ENCODE measurements at places on chromosomes 6 and 20.

DNA sequence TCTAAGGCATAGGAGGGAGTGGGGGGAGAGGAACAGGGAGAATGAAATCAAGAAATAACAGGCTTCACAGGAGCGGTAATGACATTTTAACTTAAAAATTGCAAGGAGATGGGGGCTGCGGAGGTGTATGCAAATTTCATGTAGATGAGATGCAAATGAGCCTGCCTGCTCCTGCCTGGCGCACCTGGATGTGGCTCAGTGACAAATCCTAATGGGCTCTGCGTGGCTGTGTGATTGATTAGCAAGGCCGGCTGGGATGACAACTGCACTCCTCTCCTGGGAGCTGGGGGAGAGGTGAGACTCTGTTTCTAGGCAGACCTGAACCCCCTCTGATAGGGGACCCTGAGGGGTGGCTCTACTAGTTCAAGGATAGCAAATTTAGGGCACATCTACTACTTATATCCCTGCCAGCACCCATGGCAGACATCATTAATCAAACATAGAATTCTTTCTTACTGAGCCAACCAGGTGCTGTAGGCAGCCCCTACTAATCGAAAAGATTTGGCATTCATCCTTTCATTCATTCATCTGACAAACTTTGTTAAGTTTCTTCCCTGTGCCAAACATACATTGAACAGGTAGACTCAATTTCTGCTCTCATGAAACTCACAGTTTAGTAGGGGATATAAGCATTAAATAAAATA lies 38.4 kb upstream of the TGM2 start:
- DNase-seq = no peak

GRCh38 chr6:27040244-27041042 lies 207.1 kb upstream of the PRSS16 start:
- no peak for DNase-seq

DNA sequence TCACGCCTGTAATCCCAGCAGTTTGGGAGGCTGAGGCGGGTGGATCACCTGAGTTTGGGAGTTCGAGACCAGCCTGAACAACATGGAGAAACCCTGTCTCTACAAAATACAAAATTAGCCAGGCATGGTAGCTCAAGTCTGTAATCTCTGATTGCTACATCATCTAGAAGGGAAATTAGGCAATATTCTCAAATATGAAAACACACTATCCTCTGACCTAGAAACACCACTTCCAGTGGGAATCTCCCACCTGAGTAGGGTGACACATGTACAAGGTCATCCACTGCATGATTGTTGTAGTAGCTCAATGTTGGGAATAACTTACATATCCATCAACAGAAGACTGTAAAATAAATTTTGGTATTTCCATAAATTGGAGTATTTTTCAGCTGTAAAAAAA lies 19.1 kb upstream of the SIRPD start:
- no peak for DNase-seq

DNA sequence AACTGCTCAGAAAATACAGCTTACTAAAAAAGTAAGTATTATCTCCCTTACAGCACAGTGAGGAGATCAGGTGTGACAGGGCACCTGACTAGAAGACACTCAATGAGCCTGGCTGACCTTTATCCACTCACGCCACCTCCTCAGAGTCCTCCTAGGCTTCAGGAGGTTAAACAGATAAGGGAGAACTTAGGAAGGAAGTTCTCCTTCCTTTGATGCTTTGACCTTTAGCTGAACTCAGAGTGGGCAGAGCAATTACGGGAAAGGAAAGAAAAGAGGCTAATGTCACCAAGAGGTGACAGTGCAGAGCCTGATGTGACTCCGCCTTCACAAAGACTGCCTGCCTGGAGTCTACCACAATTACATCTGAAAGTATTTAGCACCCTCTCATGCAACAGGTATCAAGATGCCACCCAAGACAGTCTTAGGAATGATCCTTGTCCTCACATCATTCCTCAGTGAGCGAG lies 36.7 kb downstream of the MAN1A1 start:
- DNase-seq = no peak

- no peak for DNase-seq
These were observed 36.9 kb upstream of the CD2AP start for GRCh38 chr6:47440719-47441118.

GRCh38 chr6:133965817-133966360 lies 12.9 kb downstream of the TBPL1 start:
- no peak for DNase-seq

- DNase-seq = no peak
These were observed 28.1 kb upstream of the TRAF3IP2 start for GRCh38 chr6:111633822-111634221.

GRCh38 chr6:167747645-167748044 lies 79.1 kb upstream of the AFDN start:
- DNase-seq = no peak

DNA sequence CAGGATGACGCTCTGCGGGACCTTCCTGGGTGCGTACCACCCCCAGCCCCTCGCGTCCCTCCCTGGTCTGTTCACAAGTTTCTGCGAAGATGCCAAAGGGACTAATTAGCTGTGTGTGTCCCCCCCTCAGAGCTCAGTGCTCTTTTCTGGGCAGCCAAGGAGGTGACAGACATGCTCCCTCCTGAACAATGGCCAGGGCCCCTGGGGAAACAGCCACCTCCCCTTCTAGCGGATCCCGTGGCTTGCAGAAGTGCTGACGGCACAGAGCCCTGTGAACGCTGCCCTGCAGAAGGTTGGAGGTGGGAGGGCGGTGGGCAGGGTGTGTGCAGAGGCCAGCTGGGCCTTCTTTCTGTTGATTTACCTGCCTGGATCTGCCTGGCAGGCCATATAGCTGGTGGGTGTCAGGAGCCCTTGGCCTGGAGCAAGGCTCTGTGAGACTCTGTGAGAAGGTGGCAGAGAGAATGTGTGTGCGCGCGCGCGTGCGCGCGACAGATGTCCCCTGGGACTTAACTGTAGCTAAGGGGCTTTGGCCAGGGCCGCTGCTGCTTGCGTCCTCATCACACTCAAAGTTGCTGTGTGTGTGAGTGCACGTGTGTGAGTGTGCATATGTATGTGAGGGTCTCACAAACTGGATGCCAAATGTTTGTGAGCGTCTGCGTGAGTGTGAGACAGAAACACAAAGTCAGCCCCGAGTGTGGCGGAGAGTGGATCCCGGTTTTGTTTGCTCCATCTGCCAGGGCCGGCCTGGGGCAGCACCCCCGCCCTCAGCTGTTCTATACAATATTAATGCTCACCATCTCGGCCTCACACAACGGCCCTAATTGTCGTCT lies 3.5 kb upstream of the MYT1 start:
- DNase-seq = peak; percentile 63

DNA sequence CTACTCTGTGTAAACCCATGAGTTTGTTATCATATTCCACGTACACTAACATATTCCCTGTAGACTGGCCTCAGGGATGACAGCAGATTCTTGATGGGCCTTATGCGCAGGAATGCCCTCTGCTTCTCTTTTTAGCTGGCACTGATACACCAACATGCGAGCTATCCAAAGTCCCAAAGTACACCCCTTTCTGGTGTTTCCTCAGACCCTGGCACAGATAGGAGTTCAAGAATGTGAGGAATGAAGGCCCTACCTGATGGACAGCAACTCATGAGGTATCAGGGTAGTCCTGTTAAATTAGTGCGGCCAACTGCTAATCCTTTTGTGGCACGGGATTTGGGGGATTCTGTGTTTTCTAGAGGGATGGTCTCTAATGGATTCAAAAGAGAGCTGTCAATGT lies 93.0 kb downstream of the BACH2 start:
- DNase-seq = no peak

GRCh38 chr6:42929821-42930360 lies 611 bp downstream of the CNPY3 start:
- DNase-seq = no peak

DNA sequence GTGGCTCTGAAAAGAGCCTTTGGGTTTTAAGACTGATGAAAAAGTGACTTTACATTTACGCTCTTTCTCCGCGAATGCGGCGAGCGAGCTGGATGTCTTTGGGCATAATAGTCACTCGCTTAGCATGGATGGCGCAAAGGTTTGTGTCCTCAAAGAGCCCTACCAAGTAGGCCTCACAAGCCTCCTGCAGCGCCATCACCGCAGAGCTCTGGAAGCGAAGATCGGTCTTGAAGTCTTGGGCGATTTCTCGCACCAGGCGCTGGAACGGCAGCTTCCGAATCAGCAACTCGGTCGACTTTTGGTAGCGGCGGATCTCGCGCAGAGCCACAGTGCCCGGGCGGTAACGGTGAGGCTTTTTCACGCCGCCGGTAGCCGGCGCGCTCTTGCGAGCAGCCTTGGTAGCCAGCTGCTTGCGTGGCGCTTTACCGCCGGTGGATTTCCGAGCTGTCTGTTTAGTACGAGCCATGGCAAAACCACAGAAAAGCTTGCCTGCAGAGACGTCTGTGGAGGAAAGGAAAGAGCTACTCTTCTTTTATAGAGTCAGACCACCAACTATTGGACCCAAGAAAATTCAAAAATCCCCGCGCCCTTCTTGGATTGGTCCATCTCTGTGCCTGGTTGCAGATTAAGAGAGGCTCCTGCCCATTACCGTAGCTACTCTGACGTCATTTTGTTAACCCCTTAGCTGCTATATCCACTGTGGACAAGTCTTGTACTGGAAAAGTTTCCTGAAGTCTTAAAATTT lies 55.5 kb upstream of the HFE start:
- DNase-seq = peak; percentile 97

DNA sequence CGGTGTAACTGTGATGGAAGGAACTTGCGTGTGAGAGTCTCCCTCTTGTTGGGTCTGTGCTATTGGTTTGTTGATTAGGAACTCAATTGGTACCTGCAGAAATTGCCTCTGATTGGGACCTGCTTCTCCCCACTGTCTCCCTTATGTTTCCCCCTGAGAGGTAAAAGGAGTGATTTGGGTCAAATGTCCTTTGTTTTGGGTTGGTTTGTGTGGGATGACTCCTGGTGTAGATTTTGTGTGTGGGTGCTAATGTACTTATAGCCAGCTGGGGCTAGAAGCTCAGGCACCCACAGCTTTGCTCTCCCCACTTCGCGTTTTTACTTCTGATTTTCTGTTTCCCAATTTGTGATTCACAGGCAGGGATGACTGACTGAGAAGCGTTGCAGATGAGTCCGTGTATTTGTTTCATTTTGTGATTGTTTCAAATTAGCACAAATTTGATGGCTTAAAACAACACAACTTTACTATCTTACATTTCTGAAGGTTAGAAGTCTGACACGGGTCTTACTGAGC lies 79.1 kb downstream of the UTRN start:
- no peak for DNase-seq

- peak; percentile 81 for DNase-seq
These were observed at the start of gene SNAP91 for GRCh38 chr6:83708970-83709747. Gene SNAP91 (minus strand): TSS chr6:83709101. CDS start chr6:83707927, 1,174 bp downstream.

- no peak for DNase-seq
These were observed 155.3 kb upstream of the ZNF217 start for GRCh38 chr20:53748821-53749421.

GRCh38 chr20:1887756-1888155 lies 7.5 kb upstream of the SIRPA start:
- no peak for DNase-seq

GRCh38 chr6:105536961-105537360 lies 134.1 kb upstream of the PREP start:
- no peak for DNase-seq

DNA sequence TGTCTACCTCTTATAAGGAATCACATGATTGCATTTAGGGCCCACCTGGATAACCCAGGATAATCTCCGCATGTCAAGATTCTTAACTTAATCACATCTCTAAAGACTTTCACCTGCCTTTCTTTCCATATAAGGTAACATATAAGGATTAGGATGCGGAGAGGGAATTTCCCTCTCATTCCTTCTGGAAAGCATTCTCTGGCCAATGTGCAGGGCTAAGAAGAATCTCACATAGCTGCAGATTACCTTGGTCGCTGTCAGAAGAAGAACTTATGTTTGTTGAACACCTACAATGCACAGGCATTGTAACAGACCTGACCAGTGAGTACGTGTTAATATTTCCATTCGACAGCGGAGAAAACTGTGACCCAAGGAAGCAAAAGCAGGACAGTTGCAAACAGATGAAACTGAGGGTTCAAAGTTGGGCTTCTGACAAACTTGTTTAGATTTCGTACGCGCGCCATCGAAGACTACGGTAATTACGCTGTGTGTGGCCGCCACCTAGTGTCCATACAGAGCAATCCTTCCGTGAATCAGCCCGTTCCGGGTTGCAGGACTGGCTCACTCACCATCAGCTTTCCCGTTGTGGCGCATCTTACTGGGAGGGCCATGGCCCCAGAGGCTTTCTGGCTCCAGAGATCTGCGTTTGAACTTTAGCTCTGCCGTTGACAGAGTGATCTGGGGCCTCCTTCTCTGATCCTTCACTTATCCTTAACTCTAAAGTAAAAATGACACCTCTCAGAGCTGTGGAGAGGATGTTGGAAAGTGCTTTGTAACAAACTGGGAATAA lies 9.5 kb downstream of the C20orf202 start:
- peak; percentile 51 for DNase-seq

GRCh38 chr20:33053291-33054106 lies at the start of gene BPIFB3:
Gene BPIFB3 (plus strand): TSS chr20:33053903. CDS start chr20:33055436, 1,533 bp downstream.
- no peak for DNase-seq

GRCh38 chr6:16035488-16036080 lies 93.3 kb upstream of the MYLIP start:
- no peak for DNase-seq

- DNase-seq = no peak
These were observed 738.8 kb downstream of the HDGFL1 start for GRCh38 chr6:23308166-23308565.
